ENCODE measurements at places on chromosomes 16 and 17.

- no peak for DNase-seq
Measured at GRCh38 chr16:27389272-27389961, 12.6 kb upstream of the IL21R start.

- no peak for DNase-seq
Measured at GRCh38 chr16:4111748-4112696, 4.2 kb downstream of the ADCY9 start.

DNA sequence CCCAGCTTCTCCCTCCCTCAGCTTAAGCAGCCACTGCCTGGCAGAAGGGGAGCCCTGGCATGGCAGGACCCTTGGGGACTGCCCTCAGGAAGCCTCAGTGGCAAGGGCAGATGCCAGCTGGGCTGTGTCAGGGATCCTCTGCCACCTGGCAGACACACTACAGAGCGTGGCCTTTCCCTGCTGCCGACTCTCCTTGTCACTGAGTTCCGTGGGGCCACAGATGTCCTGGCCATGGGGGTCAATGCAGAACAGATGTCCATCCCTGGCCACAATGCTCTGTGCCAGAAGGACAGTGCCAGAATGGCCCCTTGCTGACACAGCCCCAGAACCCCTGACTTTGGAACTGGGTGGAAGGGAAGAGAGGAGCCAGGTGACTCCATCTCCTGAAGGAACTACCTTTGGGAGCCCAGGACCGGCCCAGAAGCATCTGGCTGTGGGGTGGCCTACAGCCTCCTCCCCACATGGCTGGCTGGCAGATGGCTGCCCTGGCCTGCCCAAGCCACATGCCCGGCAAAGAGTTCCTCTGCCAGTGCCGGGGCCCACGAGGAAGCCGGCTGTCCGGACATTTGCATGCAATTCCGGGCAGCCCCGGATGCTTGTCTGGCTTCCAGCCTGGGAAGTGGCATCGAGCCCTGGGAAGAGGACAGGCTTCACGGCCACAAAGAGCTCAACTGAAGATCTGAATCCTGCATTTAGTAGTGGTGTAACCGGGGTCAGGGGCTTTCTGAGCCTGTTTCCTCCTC, 24.1 kb downstream of the NPTX1 start:
- no peak for DNase-seq

DNA sequence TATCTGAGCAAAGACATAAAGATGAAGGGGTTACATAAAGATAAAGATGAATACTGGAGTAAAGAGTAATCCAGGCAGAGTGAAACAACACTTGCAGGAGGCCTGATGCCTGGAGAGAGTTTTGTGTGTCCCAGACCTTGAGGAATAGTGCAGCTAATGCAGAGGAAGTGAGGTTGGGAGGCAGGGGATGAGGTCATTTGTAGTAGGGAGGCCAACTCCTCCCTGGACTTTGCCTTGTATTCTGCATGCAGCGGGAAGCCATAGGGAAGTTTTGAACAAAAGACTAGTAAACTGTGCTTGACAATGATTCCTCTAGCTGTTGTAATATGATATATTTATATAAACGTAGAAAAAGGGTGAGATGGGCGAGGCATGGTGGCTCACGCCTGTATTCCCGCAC, 356.6 kb downstream of the KCNJ2 start:
- DNase-seq, result no peak

- no peak for DNase-seq
Measured at GRCh38 chr16:8583199-8583598, 7.1 kb downstream of the TMEM114 start.

GRCh38 chr17:21200590-21201297, 13.2 kb downstream of the TMEM11 start:
- DNase-seq, result no peak

- no peak for DNase-seq
Measured at GRCh38 chr16:22694887-22695382, 119.0 kb upstream of the HS3ST2 start.

DNA sequence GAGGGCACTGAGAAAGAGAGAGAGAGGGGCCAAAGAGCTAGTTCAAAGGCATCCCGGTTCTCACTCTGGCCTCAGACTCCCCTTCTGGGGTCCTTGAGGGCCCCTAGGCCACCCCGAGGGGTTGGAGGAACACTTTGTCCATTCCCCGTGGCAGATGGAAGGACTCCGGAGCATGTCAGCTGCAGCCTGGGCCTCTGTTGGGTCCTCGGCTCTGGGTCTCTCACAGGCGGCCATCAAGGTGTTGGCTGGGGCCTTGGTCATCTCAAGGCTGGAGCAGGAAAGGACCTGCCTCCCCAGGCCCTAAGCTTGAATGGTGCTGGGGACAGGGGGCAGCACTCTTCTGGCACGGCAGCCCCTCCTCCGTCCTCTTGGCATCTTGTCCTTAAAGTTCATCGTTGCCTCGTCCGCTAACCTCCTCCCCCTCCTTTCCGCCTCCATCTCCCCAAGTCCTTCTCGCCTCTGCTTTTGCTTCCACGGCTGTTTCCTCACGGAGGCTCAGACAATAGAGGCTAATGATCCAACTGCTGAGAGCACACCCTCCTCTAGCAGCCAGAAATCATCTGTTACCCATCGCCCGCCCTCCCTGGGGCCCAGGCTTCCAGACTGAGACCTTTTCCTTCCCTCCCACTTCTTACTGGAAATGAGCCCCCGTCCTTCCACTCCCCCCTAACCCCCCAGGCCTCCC, 23.3 kb downstream of the CCR7 start:
- DNase-seq, result no peak

DNA sequence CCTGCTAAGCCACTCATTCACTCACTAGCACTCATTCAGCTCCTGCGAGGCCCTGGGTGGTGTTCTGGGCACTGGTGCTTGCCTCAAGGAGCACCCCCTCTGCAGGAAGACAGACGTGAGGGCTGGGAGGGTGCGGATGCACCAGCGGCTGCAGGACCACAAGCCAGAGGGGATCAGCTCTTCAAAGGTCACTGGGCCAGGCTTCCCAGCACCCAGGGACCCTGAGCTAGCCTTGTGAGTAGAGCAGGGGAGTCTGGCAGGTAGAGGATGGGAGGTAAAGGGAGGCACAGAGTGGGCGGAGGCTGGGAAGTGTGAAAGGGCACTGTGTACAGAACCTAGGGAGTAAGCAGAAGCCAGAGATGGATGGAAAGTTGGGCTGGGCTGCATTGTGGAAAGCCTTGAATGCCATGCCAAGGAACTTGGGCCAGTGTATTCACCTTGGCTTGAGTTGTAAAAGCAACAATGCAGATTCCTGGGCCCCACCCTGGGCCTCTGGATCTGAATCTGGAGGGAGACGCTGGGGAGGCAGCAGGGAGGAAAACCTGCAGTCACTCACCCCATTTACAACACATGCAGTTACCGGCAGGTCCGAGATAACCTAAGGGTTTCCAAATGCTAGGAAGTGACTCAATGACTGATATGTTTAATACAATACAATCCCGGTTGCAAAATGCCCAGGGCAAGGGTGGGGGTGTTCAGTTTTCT, 1.7 kb downstream of the IL4R start:
- DNase-seq, result peak; percentile 17

- no peak for DNase-seq
Measured at GRCh38 chr17:38578229-38579082, 27.3 kb downstream of the SRCIN1 start.

DNA sequence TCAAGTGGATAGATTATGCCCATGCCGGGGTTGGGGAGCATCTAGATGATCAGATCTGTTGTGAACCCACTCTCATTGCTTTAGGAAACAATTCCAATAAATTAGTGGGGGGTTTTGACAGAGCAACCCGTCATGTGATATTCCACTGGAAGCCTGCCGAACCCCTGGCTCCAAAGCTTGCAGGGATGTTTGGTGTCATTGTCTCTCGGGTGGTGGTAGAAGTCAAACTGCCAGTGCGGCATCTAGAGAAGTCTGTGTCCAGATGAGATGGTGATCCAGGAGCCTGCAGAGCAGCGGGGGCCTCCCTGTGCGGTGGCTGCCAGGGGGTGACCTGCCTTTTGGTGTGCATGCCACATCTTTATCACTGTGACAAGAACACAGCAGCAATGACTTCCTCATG, 91.7 kb downstream of the SHISA6 start:
- no peak for DNase-seq

DNA sequence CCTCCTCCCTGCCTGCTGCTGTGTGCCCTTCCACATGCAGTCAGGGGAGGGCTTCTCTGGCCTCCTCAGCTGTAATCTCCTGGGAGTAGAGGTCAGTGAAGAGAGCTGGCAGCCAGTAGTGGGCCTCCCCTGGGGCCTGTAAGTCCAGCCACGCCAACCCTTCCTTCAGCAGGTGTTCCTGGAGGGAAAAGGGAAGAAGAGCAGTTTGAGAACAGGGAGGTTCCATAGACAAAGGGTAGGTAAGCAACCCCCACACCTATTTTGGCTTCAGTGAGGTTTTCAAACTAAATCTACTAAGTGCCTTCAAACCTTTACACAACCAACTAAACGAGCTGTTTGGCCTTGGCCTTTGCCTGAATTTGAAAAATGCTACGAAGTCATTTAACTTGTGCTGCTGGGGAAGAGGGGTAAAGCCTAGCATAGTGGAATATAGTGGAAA, 14.2 kb downstream of the SNF8 start:
- no peak for DNase-seq

DNA sequence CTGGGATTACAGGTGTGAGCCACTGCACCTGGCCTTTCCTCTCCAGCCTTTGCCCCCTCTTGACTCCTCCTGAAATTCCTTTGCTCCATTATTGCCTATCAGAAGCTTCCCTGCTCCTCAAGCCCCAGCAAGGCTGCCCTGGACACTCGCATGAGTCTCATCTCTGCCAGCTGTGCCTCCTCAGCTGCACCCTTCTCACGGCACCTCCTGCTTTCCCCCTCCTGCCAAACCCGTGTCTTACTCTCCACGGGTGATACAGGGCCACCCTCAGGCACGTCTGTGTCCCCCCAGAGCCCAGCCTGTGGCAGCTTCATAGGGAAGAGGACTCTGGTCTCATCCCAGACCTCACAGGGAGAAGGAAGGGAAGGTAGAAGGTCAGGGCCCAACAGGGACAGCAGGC, 15.4 kb downstream of the G6PC3 start:
- no peak for DNase-seq

GRCh38 chr17:44263345-44263902, 4.5 kb downstream of the SLC4A1 start:
- DNase-seq, result no peak

GRCh38 chr17:32671896-32672295, 185.1 kb downstream of the CDK5R1 start:
- DNase-seq, result peak; percentile 88

GRCh38 chr16:78606545-78606944, 507.1 kb downstream of the WWOX start:
- no peak for DNase-seq

DNA sequence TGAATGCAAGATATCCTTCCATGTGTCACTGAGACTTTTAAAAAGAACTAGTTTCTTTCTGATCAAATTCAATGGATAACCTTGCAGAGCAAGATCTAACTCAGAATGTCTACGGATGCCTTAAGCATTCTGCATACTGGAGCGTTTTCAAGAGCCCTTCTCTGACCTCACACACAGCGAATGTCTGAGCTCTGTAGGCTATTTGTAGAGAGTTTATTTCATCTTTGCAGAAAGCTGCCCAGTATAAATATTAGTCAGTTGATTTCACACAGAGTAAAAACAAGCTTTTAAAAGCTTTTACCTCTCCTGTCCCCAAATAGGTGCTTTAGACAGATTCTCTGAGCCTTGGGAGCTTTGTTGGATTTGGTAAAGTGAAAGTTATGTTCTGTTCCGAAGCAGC, 165.0 kb downstream of the RBFOX1 start:
- no peak for DNase-seq

GRCh38 chr16:8781797-8782196, 15.6 kb downstream of the TMEM186 start:
- no peak for DNase-seq

- DNase-seq, result no peak
Measured at GRCh38 chr17:72422204-72422504, 301.3 kb downstream of the SOX9 start.

GRCh38 chr17:45335721-45336120, 18.9 kb upstream of the MAP3K14 start:
- no peak for DNase-seq

DNA sequence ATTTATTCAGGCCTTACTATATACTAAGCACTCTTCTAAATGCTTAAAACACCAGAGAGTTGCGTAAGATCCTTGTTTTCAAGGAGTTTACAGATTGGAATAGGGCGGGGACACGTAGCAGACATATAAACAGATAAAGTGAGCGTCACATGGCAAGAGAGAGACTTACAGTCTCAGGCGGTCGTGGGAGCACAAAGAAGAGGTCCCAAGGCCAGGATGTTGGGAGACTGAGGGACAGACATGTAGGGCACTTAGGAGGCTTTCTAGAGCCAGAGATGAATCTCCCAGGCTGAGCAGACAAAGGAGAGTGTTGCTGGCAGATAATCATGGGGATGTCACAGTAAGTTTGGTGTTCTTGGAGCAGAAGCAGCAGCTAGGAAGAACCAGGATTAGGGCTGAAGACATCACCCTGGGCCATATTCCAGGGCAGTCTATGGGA, 119.1 kb upstream of the ANKFN1 start:
- no peak for DNase-seq

DNA sequence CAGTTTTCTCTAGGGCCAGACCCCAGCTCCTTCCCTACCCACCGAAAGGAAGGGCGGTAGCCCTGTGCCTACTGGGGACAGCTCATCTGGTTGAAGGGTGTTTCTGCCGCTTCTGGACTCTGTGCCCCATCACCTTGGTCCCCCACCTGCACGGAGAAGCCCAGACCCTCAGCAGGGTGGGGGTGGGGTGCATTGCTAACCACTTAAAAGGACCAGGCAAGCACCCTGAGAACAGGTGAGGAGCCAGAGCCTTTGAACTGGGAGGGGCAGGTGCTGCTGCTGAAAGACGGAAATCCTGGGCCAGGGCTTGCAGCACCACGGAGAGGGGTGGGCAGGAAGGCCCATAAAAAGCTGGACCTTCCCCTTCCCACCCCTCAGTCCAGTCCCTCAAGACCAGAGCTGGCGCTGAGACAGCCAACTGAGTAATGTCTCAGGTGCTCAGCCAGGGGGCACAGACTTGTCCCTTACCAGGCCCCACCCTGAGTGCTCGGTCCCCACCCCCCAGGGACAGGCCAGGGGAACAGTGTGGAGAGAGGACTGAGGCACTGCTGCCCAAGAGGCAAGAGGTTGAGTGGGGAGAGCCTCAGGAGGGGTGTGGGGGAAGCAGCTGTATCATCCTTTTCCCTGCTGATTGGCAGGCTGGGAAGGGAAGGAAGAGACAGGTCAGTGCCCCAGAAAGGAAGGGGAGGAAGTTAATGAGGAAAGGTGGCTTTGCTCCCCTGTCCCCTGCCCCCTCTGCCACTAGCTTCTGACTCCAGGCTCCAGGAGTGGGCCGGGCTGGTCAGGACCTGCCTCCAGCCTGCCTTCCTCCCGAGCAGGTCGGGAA, 10.9 kb upstream of the SP2 start:
- no peak for DNase-seq
